ENCODE measurements at places on chromosomes 5 and 9. TPM values are rescaled to one million over a fixed set of nuclear protein-coding genes. Genes with fewer than 3 reads are reported as not detected.

DNA sequence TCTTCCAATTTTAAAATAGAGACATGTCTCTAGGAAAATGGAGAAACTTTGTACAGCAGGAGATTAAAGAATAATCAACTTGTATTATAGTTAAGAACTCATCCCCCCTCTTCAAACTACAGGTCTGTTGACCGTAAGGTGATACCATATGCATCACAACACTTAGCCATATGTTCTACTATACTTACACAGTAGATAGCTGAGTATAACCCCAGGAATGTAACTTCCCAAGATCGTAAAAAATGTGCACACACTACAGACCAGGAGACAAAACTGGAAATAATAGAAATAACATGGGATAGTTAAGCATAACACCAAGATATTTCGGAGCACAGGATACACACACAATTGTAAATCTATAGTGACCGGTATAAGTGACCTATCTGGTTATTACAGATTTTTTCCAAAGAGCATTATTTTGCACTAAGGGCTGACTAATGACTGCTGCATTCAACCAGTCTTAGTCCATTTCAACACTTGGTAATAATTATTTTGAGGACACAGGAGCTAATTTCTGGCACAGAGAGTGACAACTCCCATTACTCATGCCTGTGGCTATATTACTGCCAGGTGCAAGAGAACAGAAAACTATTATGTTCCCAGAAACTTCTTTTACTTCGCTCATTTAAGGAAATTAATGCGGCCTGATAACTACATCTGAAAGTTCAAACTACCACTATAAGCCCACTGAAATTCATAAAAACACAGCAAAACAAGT is 15.4 kb upstream of the ZNF622 start:
- H3K4me3 ChIP-seq = no peak overlapping the region
- H3K4me1 ChIP-seq = no peaks in the 10 kb centered on the region
- no peak for DNase-seq
- H3K27me3 ChIP-seq = no peaks in the 10 kb centered on the region
- H3K36me3 ChIP-seq = peaks cover 20% of the 10 kb centered on the region

DNA sequence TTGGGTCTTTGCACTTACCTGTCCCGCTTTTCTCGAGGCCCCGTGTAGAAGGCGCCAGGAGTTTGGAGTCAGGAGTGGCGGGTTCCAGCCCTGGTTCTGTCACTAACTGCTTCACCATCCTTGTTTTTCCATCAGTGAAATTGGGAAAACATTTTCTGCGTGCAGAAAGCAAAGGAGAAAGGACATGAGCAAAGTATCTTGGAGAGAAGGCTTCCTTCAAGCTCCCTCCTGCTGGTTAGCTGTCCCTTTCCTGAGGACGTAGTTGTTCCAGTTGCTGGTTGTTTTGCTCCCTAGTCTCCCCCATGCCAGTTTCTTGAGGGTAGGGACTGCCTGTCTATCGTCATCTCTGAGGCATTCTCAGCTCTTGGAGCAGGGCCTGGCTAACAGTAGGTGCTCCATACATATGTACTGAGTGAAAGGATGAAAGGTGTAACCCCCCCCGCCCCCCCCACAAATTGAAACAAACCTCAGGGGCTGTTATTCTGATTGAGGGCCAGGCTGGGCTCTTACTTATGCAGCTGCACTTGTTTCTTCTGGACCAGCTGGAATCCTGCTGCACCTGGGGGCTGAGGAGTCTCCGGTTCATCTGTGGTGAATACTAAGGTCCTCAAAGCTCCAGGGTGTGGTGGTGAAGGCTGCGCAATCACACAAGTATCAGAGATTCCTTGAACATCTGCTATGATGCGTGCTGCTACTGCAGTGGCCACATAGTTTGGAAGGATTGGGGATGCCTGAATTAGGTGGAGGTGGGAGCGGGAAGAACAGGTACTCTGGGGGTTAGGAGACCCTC is 1.0 kb downstream of the SMIM3 start:
- no peaks in the 10 kb centered on the region for H3K27me3 ChIP-seq
- DNase-seq = no peak
- peaks cover 68% of the 10 kb centered on the region for H3K4me1 ChIP-seq
- H3K4me3 ChIP-seq = peak overlapping the region; percentile 98

DNA sequence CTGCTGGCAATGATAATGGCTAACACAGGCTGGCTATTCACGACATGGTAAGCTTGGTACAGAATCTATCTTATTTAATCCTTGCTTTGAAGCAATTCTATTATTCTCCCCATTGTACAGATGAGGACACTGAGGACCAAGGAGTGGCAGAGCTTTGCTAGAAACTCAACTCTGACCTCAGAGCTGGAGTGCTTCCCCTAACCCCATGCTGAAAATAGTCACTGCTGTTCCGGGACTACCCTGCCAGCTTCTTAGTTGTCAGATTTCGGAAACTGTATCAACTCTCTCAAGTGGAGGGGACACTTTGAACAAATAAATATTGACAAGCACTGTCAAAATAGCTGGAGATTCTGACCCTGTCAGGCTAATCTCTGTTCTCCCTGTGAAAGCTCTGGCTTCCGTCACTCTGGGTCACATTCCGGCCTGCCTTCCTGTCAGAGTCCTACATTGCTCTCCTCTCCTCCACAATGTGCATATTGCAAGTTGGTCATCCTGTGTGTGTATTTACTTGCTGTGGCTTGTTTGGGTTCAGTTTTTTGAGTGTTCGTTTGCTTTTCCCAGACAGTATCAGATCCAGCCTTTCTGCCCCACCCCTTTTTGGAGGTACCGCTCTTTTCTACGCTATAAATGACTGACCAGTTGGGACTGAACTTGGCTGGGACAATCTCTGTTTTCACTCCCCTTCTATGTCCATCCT is 134.3 kb upstream of the MAP1B start:
- H3K27me3 ChIP-seq = peaks cover 5% of the 10 kb centered on the region
- no peaks in the 10 kb centered on the region for H3K36me3 ChIP-seq
- no peak for DNase-seq
- H3K4me3 ChIP-seq = no peak overlapping the region

- no peaks in the 10 kb centered on the region for H3K4me1 ChIP-seq
- H3K4me3 ChIP-seq = no peak overlapping the region
- peak; percentile 43 for DNase-seq
- H3K36me3 ChIP-seq = no peaks in the 10 kb centered on the region
- H3K27ac ChIP-seq = no peak overlapping the region
- H3K27me3 ChIP-seq = no peaks in the 10 kb centered on the region
Observed at GRCh38 chr9:117555964-117556629, 141.2 kb upstream of the ASTN2 start.

DNA sequence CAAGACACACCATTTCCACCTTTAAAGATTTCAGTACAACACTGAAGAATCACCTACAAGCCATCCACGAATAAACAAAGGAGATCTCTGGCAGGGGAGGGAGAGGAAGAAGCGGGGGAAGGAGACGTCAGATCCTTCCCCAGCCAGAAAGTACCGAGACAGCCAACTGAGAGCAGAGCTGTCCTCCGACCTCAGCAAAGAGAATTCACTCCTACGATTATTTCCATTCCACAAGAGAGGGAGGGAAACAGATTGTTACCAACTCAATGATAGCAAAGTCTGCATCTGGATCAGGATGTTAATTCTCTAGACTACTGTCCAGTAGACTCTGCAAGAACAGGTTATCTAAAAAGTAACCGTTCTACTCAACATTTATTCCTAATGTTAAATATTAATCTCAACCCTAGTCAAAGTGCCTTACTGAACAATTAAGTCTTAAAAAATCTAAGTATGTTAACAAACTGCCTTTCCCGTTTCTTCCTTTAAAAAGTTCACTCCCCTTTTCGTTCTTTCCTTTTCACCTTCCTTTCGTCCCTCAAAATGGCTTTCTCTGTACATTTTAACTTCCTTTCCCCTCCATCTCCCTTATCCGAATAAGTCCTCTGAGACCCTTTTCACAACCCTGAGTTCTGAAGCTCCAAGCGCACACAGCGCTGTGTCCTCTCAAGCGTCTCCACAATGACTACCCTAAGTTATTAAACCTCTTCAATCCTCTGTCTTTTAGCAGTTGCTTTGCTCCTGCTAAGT is 1.4 kb downstream of the CHD1 start:
- H3K27me3 ChIP-seq = no peaks in the 10 kb centered on the region
- H3K36me3 ChIP-seq = peaks cover 50% of the 10 kb centered on the region
- peak overlapping the region; percentile 97 for H3K4me3 ChIP-seq

- peaks cover 25% of the 10 kb centered on the region for H3K4me1 ChIP-seq
- DNase-seq = peak; percentile 38
- peak within 1 kb of the TSS; percentile 43 for H3K4me3 ChIP-seq
- no peak within 1 kb of the TSS for H3K27ac ChIP-seq
- peaks cover 56% of the 10 kb centered on the region for H3K27me3 ChIP-seq
Observed at GRCh38 chr9:88534456-88535225, at the start of gene NXNL2. NXNL2 (plus strand) TSS chr9:88535178; CDS start chr9:88535435, 257 bp downstream.

- no peaks in the 10 kb centered on the region for H3K27me3 ChIP-seq
- peak; percentile 1 for DNase-seq
- no peaks in the 10 kb centered on the region for H3K36me3 ChIP-seq
Observed at GRCh38 chr9:138044485-138045383, 167.2 kb downstream of the CACNA1B start.

DNA sequence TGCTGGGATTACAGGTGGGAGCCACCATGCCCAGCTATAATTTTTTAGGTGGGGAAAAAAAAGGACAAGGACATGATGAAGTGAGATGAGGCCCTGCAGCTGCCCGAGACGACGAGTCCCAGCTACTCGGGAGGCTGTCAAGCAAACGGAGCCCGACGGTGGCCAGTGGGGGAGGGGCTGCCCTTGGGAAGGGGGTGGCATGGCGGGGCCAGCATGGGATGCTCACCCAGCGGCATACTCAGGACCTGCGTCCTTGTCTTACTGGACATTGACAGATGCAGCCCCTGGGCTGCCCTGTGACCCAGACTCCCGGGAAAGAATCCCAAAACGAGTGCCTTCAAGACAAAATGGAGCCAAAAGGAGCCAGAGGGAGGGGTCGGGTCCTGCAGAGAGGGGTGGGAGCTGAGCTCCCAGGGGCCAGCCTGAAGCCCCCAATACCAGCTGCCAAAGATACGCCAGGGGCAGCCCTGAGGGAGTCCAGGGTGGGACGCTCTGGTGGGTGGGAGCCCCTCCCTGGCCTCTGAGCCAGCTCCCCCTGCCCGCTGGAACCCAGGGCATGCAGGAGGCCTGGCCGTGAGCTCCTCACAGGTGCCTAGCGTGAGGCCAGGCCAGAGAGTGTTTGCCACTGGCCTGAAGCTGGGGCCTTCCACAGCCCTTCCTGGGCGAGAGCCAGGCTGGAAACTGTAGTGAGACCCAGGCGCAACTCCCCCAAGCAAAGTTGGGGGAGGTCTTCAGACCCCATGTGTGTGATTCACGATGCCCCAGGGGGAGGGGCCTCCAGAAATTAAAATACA is 15.7 kb downstream of the CCDC187 start:
- peaks cover 5% of the 10 kb centered on the region for H3K4me1 ChIP-seq
- H3K27ac ChIP-seq = no peak overlapping the region
- no peak overlapping the region for H3K4me3 ChIP-seq
- H3K36me3 ChIP-seq = no peaks in the 10 kb centered on the region
- no peak for DNase-seq

- peaks cover 4% of the 10 kb centered on the region for H3K27me3 ChIP-seq
- no peaks in the 10 kb centered on the region for H3K36me3 ChIP-seq
- H3K27ac ChIP-seq = no peak overlapping the region
- no peaks in the 10 kb centered on the region for H3K4me1 ChIP-seq
- DNase-seq = no peak
- H3K4me3 ChIP-seq = no peak overlapping the region
Observed at GRCh38 chr5:58451732-58452565, 7.9 kb downstream of the PLK2 start.

- no peaks in the 10 kb centered on the region for H3K36me3 ChIP-seq
- H3K27ac ChIP-seq = no peak overlapping the region
- DNase-seq = no peak
- H3K4me1 ChIP-seq = no peaks in the 10 kb centered on the region
- no peaks in the 10 kb centered on the region for H3K27me3 ChIP-seq
- no peak overlapping the region for H3K4me3 ChIP-seq
Observed at GRCh38 chr5:111983459-111983858, 226.5 kb upstream of the NREP start.

DNA sequence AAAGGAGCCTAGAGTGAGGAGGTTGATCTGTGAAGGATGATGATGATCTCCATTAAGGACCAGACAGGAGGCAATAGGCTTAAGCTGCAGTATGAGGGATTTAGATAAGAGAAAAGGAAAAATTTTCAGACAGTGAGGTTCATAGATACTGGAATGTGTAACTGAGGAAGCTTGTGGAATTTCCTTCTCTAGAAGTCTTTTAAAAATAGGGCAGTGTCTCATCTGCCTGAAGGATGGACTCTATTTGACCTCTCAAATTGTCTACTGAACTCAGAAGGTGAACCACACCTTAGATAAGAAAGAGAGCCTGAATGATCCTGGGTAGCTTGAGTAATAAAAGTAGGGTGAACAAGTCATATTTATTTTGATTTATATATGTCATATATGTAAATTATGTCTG is 148.2 kb upstream of the CDKN2B start:
- no peak for DNase-seq
- peaks cover 38% of the 10 kb centered on the region for H3K27me3 ChIP-seq
- no peaks in the 10 kb centered on the region for H3K36me3 ChIP-seq
- no peak overlapping the region for H3K27ac ChIP-seq

- H3K27ac ChIP-seq = peak overlapping the region; percentile 96
- H3K27me3 ChIP-seq = no peaks in the 10 kb centered on the region
- peak; percentile 85 for DNase-seq
- H3K4me1 ChIP-seq = peaks cover 71% of the 10 kb centered on the region
- peak overlapping the region; percentile 77 for H3K4me3 ChIP-seq
- peaks cover 40% of the 10 kb centered on the region for H3K36me3 ChIP-seq
Observed at GRCh38 chr5:1315709-1316587, 21.1 kb upstream of the TERT start.

DNA sequence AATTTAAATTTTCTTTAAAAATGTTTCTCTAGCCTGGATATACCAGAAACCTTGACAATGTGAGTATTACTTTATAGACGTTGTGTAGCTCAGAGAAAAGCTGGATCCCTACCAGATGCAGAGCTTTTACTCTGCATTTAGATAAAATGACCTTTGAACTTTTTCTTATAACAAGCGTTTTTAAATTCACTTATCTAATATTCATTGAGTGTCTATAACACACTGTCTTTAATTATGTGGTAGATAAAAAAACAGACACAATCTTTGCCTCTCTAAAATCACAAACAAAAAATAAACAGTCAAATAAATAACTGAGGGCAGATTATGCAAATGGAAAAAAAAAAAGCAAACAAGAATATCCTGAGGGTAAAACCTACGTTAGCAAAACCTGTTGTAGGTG is 773.6 kb downstream of the CDH12 start:
- H3K36me3 ChIP-seq = no peaks in the 10 kb centered on the region
- no peaks in the 10 kb centered on the region for H3K27me3 ChIP-seq
- H3K27ac ChIP-seq = no peak overlapping the region
- H3K4me1 ChIP-seq = no peaks in the 10 kb centered on the region
- H3K4me3 ChIP-seq = no peak overlapping the region
- DNase-seq = no peak

GRCh38 chr5:35067985-35068384 is 20.2 kb upstream of the AGXT2 start:
- DNase-seq = no peak
- H3K27me3 ChIP-seq = peaks cover 3% of the 10 kb centered on the region
- no peaks in the 10 kb centered on the region for H3K36me3 ChIP-seq
- no peaks in the 10 kb centered on the region for H3K4me1 ChIP-seq
- H3K4me3 ChIP-seq = no peak overlapping the region

Gene LCN9
- total RNA-seq = not detected

Gene GDNF
- not detected for total RNA-seq

Gene NACC2
- total RNA-seq = 4.4 TPM

Gene SPAG8
- total RNA-seq = 2.5 TPM

Gene S100Z
- total RNA-seq = 1.8 TPM

Gene PKD2L2
- not detected for total RNA-seq

Gene PCDHGA1
- 0.05 TPM for total RNA-seq

Gene INSL4
- not detected for total RNA-seq

Gene TMEM215
- total RNA-seq = not detected

Gene C9orf152
- not detected for total RNA-seq

Gene LHX3
- total RNA-seq = not detected

Gene SLC6A3
- not detected for total RNA-seq
